ENCODE measurements at places on chromosomes 2 and 18. TPM values are rescaled to one million over a fixed set of nuclear protein-coding genes. Genes with fewer than 3 reads are reported as not detected.

GRCh38 chr2:18483896-18484295 is 76.6 kb downstream of the RDH14 start:
- DNase-seq: no peak

GRCh38 chr2:129763966-129764365 is 215.5 kb upstream of the RAB6C start:
- DNase-seq: no peak

GRCh38 chr2:3664925-3665324 is 6.9 kb downstream of the ALLC start:
- no peak for DNase-seq

DNA sequence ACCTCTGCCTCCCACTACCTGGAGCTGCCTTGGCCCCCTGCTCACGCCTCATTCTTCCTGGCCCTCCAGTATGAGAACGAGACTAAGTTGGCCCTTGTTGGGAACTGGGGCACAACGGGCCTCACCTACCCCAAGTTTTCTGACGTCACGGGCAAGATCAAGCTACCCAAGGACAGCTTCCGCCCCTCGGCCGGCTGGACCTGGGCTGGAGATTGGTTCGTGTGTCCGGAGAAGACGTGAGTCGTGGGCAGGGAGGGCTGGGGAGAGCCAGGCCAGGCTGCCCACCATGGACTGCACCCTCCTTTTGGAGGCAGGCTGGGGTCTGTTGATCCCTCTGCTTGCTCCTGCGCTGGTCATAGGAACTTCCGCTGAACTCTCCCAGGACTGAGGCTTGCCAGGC is 114.7 kb downstream of the DYSF start:
- no peak for DNase-seq

Gene CACNB4
- 0.12 TPM for total RNA-seq

Gene SIX3
- total RNA-seq: 0.24 TPM
